ENCODE measurements at places on chromosomes 3 and 15. TPM values are rescaled to one million over a fixed set of nuclear protein-coding genes. Genes with fewer than 3 reads are reported as not detected.

Gene FOXB1
- not detected for total RNA-seq

- no peak for DNase-seq
Measured at GRCh38 chr3:40312661-40313226, 3.2 kb downstream of the EIF1B start.

GRCh38 chr3:50356553-50356952, 2.8 kb downstream of the TMEM115 start:
- DNase-seq: no peak

GRCh38 chr3:72088486-72089025, 303.6 kb upstream of the PROK2 start:
- DNase-seq: no peak

DNA sequence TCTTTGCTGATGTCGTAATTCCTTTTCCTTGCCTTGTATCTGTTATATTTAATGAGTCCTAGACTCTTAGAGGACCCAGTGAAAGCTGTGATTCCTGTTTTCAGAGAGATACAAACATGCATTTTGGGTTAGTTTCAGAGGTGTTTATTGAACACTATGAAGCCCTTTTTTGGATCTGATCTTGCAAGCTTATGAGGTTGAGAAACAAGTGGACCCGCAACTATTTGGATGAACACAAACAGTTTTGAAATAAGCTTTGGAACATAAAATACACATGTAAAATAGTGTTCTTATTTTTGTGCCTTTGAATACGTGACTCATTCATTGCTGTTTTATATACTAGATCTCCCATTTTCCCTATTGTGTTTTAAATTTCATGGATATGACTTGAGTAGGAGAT, 33.5 kb downstream of the SNRK start:
- no peak for DNase-seq

DNA sequence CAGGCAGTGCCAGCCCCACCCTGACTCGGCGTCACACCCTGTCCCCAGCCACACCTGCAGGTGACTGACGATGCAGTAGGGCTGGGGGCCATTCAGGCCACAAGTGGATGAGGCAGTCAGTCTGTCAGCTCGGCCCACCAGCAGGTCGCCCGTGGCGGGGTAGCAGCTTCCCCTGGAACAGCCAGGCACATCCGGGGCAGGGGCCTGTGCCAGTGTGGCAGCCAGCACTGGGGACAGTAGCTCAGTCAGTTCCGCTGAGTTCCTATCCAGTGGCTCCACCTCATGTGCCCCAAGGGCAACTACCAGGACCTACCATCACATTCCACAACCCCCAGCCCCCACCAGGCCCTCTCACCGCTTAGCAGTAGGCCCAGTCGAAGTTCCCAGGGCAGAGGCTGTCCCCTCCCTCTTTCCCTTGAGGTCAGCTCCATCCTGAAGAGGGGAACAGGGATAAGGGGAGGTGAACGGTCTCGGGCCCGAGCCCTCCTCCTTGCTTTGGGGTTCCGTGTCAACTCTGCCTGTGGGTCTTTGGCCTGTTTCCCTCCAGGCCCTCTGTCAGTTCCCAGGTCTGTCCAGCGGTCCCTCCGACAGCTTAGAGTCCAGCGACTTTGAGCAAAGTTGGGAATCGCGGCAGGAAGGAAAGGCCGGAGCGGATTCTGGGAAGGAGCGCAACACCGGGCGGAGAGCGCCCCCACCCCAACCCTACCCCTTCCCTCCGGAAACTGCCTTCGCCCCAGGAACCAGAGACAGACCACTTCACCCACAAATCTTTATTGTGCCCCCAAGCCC, at the start of gene LAMB2:
TSS of gene LAMB2 (minus strand) at position 614 of the 789 bp plus-strand sequence. CDS start at position 431, 183 bp downstream.
- DNase-seq: peak; percentile 95

DNA sequence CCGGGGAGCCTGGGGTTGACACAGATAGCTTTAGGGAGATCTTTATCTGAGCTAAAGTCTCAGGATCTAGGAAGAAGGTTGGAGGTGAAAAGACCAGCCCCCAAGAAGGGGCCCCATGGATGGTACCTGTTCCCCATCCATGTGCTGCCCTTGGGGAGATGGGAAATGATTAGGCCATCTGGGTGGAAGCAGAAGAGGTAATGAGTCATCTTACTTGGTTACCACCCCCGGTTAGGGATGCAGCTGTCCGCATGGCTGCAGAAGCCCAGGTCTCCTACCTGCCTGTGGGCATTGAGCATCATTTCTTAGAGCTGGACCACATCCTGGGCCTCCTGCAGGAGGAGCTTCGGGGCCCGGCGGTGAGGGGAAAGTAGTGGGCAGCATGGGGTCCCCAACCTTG, 3.1 kb upstream of the CPLX3 start:
- DNase-seq: no peak

DNA sequence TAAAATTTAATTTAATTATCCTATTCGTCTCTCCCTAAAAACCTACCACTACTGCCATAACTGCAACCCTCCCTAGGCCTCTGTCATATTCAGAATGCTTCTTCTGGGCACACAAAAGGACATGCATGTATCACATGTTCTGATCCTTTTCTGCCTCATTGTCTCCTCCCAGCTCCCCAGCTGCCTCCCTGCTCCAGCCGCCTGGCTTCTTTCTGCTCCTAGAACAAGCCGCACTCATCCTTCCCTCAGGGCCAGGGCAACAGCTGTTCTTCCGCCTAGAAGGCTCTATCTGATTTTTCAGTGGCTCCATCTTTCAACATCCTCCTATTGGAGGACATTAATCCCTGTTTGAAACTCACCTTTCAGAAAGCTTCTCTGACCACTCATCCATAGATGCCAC, 38.6 kb downstream of the TMED3 start:
- no peak for DNase-seq

- no peak for DNase-seq
Measured at GRCh38 chr3:120173056-120173675, 78.9 kb upstream of the GSK3B start.

Gene DPPA2
- total RNA-seq: not detected

Gene PSMD6
- total RNA-seq: 72.4 TPM

- DNase-seq: peak; percentile 25
Measured at GRCh38 chr3:194939532-194939909, 253.8 kb downstream of the FAM43A start.

Gene SLC22A14
- 0.45 TPM for total RNA-seq

GRCh38 chr15:51312166-51313073, 26.0 kb downstream of the CYP19A1 start:
- no peak for DNase-seq

DNA sequence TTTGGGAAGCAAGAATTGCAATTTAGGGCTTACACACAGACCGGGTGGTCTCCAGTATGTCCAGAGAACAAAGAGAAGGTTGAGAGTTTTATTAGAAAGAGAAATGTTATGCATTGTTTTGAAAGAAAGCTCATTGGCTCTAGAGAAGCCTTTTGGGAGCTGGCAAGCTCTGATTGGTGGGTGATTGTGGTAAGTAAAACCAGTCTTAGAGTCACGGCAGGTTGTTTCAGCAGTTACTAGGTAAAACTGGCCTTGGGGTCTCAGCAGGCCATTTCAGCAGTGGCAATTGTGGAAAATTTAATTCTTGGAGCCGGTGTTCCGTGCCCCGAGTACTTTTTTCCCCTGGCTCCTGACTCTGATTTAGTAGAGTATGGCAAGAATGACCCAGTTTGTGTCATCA, 78.1 kb downstream of the MRPL46 start:
- DNase-seq: no peak

Gene EXD1
- total RNA-seq: not detected

Gene RLBP1
- not detected for total RNA-seq

Gene EEF1AKMT4
- total RNA-seq: 7.7 TPM

Gene FEZF2
- not detected for total RNA-seq

Gene LRRC49
- 1.9 TPM for total RNA-seq

GRCh38 chr3:188095431-188095830, 58.5 kb upstream of the LPP start:
- no peak for DNase-seq

GRCh38 chr3:28947061-28947460, 333.8 kb upstream of the RBMS3 start:
- no peak for DNase-seq

DNA sequence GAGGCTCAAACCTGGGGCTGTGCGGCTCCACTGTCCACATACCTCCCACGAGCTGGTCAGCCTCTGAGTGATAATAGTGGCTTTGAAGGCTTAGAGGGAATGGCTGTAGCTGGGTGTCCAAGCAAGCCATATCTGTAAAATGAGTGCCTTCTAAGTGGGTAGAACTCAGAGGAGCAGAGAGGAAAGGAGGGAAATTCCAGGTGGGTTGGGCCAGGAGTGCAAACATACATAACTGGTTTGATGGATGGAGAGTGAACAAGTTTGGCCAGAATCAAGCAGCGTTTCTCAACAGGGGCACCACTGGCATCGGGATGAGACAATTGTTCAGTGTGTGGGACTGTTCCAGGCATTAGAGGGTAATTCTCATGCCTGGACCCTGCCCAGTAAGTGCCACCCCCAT, 91.1 kb downstream of the ASB7 start:
- no peak for DNase-seq

Gene PSMA4
- total RNA-seq: 105 TPM

Data from lower leg skin (tissue), 4 donors.